ENCODE measurements at places on chromosomes 2 and 18.
A peak's percentile ranks its signal among the peaks of the same experiment; 100 is the strongest.

DNA sequence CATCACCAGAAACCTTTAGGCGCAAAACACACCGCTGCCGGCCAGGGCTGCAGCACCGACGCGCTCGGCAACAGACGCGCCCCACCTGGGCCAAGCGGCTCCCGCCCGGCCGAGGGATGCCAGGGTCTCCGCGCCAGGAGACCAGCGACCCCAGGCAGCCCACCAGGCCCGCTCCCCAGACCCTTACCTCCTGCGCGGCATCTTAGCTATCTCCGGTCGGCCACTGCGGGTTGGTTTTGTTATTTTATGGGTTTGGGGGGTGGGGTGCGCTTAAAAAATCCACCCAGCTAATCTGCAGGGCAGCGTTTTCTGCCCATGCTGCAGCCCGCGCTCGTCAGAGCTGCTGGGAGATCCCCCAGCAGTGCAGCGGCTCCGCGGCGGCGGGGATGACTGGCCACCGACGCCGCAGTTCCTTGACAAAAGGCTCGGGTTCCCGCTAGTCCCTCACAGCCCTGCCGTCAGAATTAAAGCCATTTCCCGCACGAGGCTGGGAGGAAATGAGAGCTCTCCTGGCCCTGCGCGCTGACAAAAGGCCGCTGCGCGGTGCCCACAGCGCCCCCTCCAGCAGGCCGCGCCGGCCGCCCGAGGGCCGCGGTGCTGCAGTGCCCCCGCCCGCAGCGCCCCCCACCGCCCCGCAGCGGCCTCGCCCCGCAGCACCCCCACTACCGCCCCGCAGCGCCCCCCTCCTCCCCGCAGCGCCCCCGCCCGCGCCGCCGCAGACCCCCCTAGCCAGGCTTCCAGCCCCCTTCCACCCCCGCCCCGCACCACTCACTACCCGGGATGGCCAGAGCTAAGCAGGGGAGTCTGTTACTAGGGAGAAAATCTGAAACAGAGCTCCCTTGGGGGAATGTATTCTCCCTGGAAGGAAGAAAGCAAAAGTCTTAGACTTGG is at the start of gene ADD2:
Gene ADD2, minus strand, starts transcription at position 502 of the 891 bp plus-strand sequence. CDS start 61,792 bp downstream, outside the sequence.
- no peak for DNase-seq

DNA sequence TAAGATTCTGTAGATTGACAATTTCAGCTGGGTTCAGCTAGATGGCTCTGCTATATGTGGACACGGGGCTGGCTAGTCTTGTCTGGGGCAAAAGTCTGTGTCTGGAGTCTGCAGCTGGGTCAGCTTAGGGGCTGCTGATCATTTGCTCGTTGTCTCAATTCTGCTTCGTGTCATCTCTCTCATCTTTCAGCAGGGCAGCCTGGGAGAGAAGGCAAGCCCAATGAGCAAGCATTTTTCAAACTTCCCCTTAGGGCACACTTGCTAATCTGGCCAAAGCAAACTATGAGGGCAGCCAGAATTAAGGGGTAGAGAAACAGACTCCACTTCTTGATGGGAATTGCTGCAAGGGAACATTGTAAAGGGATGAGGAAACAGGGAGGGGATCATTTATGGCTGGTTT is 462.6 kb downstream of the SLC4A3 start:
- DNase-seq: no peak

DNA sequence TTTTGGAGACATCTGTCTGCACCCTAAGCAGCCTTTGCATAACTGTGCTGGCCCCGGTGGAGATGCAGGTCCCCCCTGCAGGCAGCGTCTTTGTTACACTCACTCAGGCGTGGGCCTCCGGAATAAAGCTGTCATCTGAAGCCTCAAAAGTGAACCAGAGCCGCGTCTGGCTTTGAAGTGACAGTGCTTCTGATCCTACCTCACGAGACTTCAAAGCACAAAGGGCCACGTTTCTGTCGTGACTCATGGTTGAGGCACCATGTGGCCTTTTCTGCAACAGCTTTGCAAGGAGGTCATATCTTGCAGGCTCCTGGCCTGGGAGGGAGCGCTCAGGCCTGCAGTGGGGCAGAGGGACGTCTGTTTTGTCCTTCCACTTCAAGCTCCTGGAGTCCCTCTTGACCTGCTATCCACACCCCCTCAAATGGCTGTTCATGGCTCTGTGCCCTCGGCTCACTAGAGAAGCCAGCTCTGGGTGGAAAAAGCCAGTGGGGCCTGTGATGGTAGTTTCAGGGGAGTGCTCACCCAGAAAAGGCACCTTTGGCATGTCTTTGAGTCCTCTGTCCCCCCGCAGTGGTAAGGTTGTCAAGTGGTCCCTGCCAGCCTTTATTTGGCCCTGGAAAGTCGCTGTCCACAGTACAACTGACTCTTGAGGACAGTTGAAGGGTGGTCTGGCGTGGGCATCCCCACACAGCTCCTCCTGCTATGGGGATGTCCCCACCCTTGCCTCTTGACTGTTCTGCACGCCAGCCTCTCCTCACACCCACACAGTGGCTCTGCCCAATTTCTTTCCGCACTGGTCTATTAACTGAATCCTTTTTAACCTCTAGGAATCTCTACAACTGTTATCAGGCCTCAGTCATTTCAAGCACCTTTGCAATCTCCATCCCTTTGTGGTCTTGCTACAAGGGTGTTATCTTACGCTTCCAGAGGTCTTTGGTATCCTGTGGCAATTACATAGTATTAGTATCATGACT is 19.3 kb downstream of the GPR55 start:
- DNase-seq: no peak

GRCh38 chr2:120105360-120105759 is 92.5 kb downstream of the EPB41L5 start:
- DNase-seq: no peak

DNA sequence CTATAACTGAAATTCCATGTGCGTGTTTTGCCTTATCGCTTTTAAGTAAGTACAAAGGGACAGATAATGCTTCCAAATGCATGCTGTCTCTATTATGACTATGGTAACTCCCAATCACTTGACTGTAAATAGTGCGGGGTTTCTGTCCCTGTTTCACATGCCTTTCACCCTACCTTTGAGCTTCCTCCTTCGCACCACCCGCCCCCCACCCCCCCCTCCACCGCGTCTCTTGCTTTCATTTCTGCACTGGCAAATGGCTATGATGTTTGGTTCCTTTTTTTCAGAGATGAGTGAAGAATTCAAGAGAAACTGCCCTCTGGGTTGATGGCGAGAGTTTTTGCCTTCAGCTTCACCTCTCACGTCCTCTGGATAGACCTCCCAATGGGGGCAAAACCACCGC is 25.0 kb upstream of the SPP2 start:
- no peak for DNase-seq

- DNase-seq: no peak
Measured at GRCh38 chr2:24158131-24158530, 16.7 kb upstream of the FAM228A start.

DNA sequence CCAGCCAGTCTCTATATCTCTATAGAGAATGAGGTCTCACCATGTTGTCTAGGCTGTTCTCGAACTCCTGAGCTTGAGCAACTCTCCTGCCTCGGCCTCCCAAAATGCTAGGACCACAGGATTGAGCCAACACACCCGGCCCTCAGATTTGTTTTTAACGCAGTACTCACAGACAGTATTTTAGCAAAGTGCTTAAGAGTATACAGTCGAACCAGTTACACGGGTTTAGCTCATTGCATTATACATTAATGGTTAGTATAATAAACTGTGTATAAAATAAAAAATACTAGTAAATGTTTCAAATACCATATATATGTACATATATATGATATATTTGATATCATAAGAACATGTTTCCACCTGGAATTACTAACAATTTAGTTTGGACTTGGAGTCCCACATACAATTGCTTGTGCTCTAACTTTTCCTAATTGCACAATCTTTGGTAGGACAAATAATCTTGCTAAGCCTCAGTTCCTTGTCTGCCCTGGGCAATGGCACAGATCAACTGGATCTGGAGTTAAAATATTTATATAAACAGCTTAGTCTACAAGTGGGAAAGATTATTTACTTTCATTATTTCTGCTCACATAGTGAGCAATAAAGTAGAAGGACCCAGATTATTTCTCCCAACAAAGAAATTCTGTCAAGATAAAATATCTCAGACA is 508.9 kb upstream of the LRATD1 start:
- DNase-seq: no peak

- DNase-seq: no peak
Measured at GRCh38 chr2:109261906-109262631, 133.1 kb downstream of the SH3RF3 start.

GRCh38 chr2:211762479-211762878 is 776.1 kb downstream of the ERBB4 start:
- DNase-seq: no peak

- DNase-seq: no peak
Measured at GRCh38 chr2:10914272-10914693, 2.5 kb downstream of the KCNF1 start.

- no peak for DNase-seq
Measured at GRCh38 chr18:59141294-59142068, 1.8 kb downstream of the SEC11C start.

DNA sequence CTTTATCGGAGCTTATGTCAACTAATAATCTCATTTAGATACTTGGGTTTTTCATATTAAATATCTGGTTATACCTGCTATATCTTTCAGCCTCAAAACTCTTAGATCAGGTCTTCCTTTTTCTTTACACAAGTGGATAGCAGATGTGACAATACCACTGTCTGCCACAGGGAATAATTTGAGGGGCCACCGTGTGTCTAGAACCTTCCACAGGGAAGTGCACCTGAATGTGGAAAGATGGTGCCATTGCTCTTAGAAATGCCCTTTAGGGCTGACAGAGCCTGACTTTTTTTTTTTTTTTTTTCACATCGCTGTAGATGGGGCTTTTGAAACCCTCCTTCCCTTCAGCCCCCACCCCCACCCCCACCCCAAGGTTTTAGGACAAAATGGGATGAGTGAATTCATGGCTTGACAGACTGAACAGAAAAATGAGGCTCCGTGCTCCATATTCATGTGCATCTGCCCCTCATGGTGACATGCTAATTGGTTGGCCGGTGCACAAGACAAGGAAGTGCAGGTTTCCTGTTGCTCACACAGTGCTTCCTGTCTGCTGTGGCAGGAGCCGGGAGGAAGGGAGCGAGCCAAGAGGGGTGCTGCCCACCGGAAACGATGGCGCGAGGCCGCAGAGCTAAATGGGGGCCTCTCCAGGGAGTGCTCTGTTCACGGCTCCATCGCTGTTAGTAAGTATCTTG is 246.0 kb downstream of the LDLRAD4 start:
- DNase-seq: peak; percentile 52

DNA sequence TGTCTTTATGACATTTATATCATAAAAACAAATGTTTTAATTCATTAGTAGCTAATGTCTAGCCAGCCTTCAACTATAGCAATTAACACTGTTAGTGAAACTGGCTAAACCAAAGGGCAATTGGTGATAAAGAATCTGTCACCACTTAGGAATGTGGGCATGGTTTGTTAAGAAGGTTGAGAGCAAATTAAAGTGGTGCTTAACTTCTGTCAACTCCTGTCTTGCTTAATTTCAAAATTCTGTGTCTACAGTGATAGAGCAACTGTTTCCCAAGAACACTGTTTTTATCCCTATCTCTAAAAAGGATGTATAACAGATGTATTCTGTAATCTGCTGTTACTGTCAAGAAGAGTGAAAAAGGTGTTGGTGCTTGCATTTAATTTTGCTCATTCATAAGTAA is 36.5 kb downstream of the CFAP36 start:
- no peak for DNase-seq

- no peak for DNase-seq
Measured at GRCh38 chr2:20052229-20052851, 912 bp upstream of the LAPTM4A start.

DNA sequence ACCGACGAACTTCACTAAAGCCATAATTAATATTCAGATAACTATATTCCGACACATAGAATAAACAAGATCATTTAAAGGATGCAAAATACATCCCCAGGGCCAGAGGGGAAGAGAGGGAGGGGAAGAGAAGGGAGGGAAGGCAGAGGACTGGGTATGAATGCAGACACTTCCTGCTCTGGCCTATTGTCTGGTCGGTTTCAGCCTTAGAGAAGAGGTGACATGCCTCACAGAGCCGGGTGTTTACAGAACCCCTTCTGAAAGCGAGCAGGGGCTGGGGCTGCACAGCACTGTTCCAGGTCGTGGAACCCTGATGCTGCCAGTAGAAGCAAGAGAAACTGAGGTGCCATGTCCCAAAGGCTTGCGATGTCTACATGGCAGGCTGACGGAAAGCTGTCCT is 31.0 kb downstream of the CELF4 start:
- no peak for DNase-seq

GRCh38 chr2:96934831-96935540 is 51.4 kb downstream of the FAM178B start:
- DNase-seq: no peak

DNA sequence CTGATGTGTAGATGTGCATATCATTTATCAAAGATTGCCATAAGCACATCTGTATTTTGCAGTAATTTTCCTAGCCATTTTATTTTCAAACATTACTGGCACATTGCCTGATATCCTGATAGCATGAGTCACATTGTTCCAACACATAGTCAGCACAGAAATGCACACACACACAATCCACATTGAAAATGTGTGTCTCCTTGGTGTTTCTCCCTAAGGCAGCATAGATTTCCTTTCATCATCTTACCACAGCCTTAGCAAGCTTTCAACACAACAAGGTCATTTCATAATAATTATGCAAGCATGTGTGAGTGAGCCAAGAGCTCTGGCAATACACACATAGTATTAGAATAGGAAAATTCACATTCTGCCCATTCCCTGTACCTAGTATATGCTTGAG is 245.4 kb upstream of the MEIS1 start:
- DNase-seq: no peak

DNA sequence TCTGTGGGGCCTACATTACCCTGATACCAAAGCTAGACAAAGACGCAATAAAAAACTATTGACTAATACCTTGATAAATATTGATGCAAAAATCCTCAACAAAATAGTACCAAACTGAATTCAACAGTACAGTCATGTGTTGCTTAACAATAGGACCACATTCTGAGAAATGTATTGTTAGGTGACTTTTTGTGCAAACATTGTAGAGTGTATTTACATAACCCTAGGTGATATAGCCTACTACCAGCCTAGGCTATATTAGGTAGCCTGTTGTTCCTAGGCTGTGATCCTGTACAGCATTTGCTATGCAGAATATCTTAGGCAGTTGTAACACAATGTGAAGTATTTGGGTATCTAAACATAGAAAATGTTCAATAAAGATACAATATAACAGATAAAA is 36.7 kb downstream of the CCDC138 start:
- no peak for DNase-seq

DNA sequence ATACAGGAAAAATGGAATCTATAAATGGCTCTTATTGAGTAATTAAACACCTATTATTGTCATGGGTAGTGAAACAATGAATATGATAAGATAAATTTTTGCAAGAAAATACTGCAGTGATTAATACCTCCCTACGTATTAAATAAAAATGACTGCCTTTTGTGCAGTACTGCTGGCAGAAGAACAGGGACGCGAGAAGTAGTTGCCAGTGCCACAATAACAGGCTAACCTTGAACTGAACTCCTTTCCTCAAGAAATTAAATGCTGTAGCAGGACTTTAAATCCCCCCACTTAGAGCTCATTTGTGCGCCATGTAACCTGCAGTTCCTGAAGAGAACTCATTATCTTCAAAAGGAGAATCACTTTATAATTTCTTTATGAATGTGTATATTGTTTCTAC is 24.6 kb downstream of the FIGN start:
- no peak for DNase-seq

- DNase-seq: no peak
Measured at GRCh38 chr2:242063850-242064249, 194.3 kb downstream of the RTP5 start.

GRCh38 chr2:230412846-230413245 is 3.2 kb upstream of the SP100 start:
- DNase-seq: no peak
